Activated CD4-positive, alpha-beta T cell treated with anti-CD3 and anti-CD28 coated beads for 36 hours (primary cell): ENCODE measurements at places on chromosomes 16 and 17.

GRCh38 chr16:65916995-65917394 is 449.5 kb upstream of the CDH5 start:
- no peaks in the 10 kb centered on the region for H3K4me1 ChIP-seq
- no peaks in the 10 kb centered on the region for H3K36me3 ChIP-seq
- DNase-seq: no peak
- H3K27me3 ChIP-seq: peaks cover 6% of the 10 kb centered on the region

- DNase-seq: peak; percentile 77
- H3K4me3 ChIP-seq: no peak overlapping the region
- no peaks in the 10 kb centered on the region for H3K36me3 ChIP-seq
- no peak overlapping the region for H3K27ac ChIP-seq
These were observed 2.4 kb upstream of the PERCC1 start for GRCh38 chr16:1428511-1428910.

DNA sequence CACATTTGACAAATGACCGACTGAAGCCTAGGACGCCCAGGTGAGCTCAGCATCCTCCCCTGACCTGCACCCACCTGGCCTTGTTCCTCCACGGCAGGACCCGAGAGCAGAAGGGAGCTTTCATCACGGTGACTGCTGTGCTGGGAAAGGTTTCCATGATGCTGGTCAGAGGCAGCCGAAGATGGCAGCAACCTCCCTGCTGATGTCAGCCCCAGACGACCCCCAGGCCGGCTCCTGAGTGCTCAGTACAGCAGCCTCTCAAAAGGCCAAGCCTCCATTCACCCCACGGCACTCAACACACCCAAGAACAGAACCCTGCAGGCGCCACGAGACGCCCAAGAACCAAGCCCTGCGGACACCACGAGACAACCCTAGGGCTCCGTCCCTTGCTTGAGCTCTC is 119.8 kb downstream of the ANKRD11 start:
- H3K27me3 ChIP-seq: no peaks in the 10 kb centered on the region
- peaks cover 74% of the 10 kb centered on the region for H3K4me1 ChIP-seq
- no peak overlapping the region for H3K27ac ChIP-seq
- no peak for DNase-seq
- peaks cover 31% of the 10 kb centered on the region for H3K36me3 ChIP-seq

DNA sequence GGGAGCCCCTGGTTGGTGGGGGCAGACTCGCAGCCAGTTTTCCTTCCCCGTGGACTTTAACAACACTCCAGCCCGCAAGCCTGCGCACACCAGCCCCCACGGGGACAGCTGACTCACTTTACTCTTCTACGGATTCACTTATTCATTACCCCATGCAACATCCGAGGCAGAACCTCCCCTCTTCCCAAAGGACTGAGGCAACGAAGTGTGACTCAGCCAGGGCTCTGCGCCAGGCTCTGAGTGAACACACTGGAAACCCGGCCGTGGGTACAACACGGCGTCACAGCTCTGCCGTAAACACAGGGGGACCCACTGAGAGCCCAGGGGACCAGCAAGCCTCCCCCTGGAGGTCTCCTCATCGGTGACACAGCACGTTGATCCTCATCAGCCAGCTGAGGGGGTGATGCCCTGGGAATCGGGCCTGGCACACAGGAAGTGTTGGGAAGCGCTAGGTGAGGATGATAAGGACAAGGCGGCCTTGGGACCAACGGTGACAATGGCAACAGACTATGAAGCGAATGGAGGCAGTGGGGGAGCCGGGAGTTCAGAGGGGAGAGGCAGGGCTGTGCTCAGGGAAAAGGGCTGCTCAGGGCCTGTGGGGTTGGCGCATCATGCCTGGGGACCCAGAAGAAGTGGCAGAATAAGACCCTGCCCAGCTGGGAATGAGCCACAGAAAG is 14.6 kb downstream of the COTL1 start:
- H3K4me3 ChIP-seq: peak overlapping the region; percentile 47
- H3K4me1 ChIP-seq: peaks cover 93% of the 10 kb centered on the region
- H3K36me3 ChIP-seq: peaks cover 34% of the 10 kb centered on the region
- peak; percentile 70 for DNase-seq
- no peaks in the 10 kb centered on the region for H3K27me3 ChIP-seq
- H3K27ac ChIP-seq: peak overlapping the region; percentile 86

- no peak overlapping the region for H3K4me3 ChIP-seq
- H3K4me1 ChIP-seq: no peaks in the 10 kb centered on the region
- no peak for DNase-seq
These were observed 140.6 kb downstream of the MAP2K6 start for GRCh38 chr17:69555056-69555455.

DNA sequence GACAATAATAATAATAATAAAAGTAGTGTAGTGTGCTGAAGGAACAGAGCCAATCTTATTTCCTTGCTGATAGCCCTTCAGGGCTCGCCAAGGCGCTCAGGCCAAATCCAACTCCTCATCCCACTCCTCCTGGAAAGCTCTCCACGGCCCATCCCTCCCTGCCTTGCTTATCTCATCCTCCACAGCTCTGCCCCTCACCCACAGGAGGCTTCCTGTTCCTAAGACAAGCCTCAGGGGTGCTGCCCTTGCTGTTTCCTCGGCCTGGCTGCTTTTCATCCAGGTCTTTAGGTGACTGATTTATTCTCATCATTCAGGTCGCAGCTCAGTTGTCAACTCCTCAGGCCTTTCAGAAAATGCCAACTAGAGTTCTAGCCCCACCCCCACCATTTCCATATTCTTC is 11.2 kb downstream of the GTF3C1 start:
- DNase-seq: no peak
- no peak overlapping the region for H3K4me3 ChIP-seq
- peak overlapping the region; percentile 26 for H3K27ac ChIP-seq
- peaks cover 59% of the 10 kb centered on the region for H3K36me3 ChIP-seq
- H3K4me1 ChIP-seq: no peaks in the 10 kb centered on the region
- no peaks in the 10 kb centered on the region for H3K27me3 ChIP-seq

GRCh38 chr17:17391668-17392370 is 85.0 kb upstream of the MED9 start:
- H3K4me1 ChIP-seq: peaks cover 13% of the 10 kb centered on the region
- H3K27me3 ChIP-seq: no peaks in the 10 kb centered on the region
- DNase-seq: peak; percentile 80
- H3K27ac ChIP-seq: no peak overlapping the region
- peak overlapping the region; percentile 66 for H3K4me3 ChIP-seq
- H3K36me3 ChIP-seq: no peaks in the 10 kb centered on the region

DNA sequence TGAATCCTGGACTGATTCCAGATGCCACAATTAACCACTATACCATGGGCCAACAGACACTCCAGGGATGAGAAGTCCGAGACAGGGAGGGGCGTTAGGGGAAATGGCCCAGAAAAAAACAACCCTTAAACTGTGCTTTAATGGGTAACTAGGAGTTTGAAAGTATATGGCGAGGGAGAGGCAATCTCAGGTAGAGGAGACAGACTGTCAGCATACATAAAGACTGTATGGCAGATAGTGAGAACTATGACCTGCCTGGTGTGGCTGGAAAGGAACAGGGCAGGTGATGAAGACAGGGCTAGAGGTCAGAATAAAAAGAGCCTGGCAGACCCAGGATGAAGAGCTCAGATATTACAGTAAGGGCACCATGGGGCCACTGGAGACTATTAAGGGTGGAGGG is 8.1 kb downstream of the ZZEF1 start:
- DNase-seq: no peak
- H3K27ac ChIP-seq: peak overlapping the region; percentile 29
- no peak overlapping the region for H3K4me3 ChIP-seq
- no peaks in the 10 kb centered on the region for H3K27me3 ChIP-seq

DNA sequence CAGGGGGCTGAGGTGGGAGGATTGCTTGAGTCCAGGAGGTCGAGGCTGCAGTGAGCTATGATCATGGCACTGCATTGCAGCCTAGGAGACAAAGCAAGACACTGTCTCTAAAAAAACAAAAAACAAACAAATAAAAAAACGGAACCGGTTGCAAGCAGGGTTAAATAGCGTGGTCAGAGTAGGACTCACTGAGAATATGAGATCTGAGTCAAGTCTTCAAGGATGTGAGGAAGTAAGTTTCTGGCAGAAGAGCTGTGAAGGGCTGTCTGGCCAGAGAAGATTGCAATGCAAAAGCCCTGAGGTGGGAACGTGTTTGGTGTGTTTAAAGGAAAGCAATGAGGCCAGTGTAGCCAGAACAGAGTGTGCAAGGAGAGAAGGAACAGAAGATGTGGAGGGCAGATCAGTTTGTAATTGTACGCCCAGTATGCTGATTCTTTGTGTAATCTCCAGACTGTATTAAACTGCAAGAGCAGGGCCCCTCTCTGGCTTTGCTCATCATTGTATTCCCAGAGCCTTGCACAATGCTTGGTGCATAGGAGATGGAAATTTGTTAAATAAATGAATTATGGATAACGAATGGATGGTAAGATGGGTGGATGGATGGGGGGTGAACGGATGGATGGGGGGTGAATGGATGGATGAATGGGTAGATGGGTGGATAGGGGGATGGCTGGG is 6.3 kb downstream of the G6PC1 start:
- H3K36me3 ChIP-seq: no peaks in the 10 kb centered on the region
- no peak overlapping the region for H3K4me3 ChIP-seq

GRCh38 chr17:54455251-54455868 is 445.3 kb upstream of the TOM1L1 start:
- H3K4me3 ChIP-seq: no peak overlapping the region
- no peak for DNase-seq
- H3K27me3 ChIP-seq: no peaks in the 10 kb centered on the region

DNA sequence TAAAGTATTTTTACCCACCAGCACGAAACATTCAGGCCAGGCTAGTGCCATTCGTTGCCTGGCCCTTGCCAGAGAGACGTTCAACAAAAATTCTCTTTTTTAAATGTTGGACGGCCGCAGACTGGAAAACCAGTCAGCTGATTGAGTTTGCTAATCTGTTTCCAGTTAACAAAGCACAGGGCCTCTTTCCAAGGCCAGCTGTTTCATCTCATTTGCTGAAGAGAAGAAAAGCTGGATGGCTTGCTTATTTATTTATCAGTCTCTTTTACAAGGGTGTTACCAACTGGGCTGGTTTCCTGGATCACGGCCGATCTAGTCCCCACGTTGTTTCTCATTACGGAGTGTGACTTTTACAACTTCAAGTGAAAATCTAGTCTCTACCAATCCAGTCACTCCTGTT is 418.7 kb upstream of the DYNLRB2 start:
- no peak overlapping the region for H3K4me3 ChIP-seq
- no peaks in the 10 kb centered on the region for H3K36me3 ChIP-seq
- no peak for DNase-seq
- no peak overlapping the region for H3K27ac ChIP-seq
- peaks cover 9% of the 10 kb centered on the region for H3K27me3 ChIP-seq

GRCh38 chr17:7577327-7578199 is 1.9 kb upstream of the CD68 start:
- peak overlapping the region; percentile 94 for H3K4me3 ChIP-seq
- peaks cover 82% of the 10 kb centered on the region for H3K4me1 ChIP-seq
- no peaks in the 10 kb centered on the region for H3K27me3 ChIP-seq
- peaks cover 81% of the 10 kb centered on the region for H3K36me3 ChIP-seq

DNA sequence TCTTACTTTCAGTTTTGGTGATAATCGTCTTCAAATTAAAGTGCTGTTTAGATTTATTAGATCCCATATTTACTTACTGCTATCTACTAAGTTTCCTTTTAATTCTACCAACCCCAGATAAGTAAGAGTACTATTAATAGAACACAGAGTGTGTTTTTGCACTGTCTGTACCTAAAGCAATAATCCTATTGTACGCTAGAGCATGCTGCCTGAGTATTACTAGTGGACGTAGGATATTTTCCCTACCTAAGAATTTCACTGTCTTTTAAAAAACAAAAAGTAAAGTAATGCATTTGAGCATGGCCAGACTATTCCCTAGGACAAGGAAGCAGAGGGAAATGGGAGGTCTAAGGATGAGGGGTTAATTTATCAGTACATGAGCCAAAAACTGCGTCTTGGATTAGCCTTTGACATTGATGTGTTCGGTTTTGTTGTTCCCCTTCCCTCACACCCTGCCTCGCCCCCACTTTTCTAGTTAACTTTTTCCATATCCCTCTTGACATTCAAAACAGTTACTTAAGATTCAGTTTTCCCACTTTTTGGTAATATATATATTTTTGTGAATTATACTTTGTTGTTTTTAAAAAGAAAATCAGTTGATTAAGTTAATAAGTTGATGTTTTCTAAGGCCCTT is 56.8 kb downstream of the HLF start:
- H3K27ac ChIP-seq: no peak overlapping the region
- H3K4me1 ChIP-seq: no peaks in the 10 kb centered on the region
- DNase-seq: no peak
- H3K4me3 ChIP-seq: no peak overlapping the region
- H3K36me3 ChIP-seq: no peaks in the 10 kb centered on the region
- H3K27me3 ChIP-seq: no peaks in the 10 kb centered on the region

DNA sequence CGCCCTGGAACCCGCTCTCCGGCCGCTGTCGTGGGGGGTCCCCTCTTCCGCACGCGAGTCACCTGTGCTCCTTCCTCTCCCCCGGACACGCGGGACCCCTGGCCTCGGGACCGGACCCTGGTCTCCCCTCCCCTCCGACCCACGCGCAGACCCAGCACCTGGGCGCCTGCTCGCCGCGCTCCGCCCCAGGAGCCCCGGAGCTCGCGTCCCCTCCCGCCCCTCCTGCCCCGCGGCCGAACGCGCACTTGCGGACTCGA is 762 bp downstream of the RAB40B start:
- no peak overlapping the region for H3K27ac ChIP-seq
- DNase-seq: no peak
- peak overlapping the region; percentile 55 for H3K4me3 ChIP-seq
- peaks cover 8% of the 10 kb centered on the region for H3K36me3 ChIP-seq

DNA sequence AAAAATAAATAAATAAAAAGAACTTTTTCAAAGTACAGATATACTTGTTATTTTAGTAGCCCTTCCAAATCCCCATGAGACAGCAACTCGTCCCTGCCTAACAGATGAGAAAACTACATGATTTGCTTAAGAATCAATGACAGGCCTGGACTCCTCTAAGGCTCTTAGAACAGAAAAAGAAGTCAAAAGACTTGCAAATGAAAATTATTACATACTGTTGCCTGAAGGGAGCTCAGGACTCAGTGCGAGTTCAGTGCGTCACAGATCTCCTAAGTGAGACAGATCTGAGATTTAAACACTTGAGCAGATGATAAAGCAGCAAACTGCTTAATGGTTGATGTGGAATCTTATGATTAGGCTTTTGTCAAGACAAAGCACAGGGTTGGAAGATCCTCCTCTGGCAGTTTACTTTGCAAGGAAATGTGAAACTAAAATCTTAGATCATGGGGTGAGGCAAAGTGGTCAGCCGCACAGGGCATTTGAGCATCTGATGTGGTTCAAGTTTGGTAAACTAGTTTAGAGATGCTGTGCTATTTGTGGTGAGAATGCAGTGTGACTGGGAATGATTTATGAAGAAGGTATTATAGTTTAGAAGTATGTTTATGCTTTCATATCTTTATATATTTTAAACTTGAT is 138.1 kb downstream of the TRIM37 start:
- no peak overlapping the region for H3K27ac ChIP-seq
- no peak overlapping the region for H3K4me3 ChIP-seq
- H3K27me3 ChIP-seq: no peaks in the 10 kb centered on the region
- peaks cover 7% of the 10 kb centered on the region for H3K4me1 ChIP-seq
- H3K36me3 ChIP-seq: no peaks in the 10 kb centered on the region
- DNase-seq: no peak

GRCh38 chr17:40314584-40314956 is 5.6 kb downstream of the RARA start:
- peak; percentile 96 for DNase-seq
- peaks cover 2% of the 10 kb centered on the region for H3K36me3 ChIP-seq
- H3K27me3 ChIP-seq: no peaks in the 10 kb centered on the region

- peaks cover 81% of the 10 kb centered on the region for H3K4me1 ChIP-seq
- H3K27ac ChIP-seq: peak overlapping the region; percentile 56
- no peaks in the 10 kb centered on the region for H3K27me3 ChIP-seq
- peak; percentile 55 for DNase-seq
These were observed 245.2 kb downstream of the SEC14L1 start for GRCh38 chr17:77385750-77386501.
